ENCODE measurements at places on chromosomes 7 and 10. TPM values are rescaled to one million over a fixed set of nuclear protein-coding genes. Genes with fewer than 3 reads are reported as not detected.

The ABCB1 gene
- 1.7 TPM for total RNA-seq

The TEX36 gene
- not detected for total RNA-seq

The EBLN1 gene
- not detected for total RNA-seq

The SPDYE9 gene
- not detected for total RNA-seq

The ENTPD1 gene
- total RNA-seq: 0.74 TPM

The PNLIPRP2 gene
- not detected for total RNA-seq

The NRAP gene
- total RNA-seq: not detected

The MGAM2 gene
- not detected for total RNA-seq

The PRSS2 gene
- total RNA-seq: not detected
